ENCODE measurements at places on chromosomes 12 and 14.

DNA sequence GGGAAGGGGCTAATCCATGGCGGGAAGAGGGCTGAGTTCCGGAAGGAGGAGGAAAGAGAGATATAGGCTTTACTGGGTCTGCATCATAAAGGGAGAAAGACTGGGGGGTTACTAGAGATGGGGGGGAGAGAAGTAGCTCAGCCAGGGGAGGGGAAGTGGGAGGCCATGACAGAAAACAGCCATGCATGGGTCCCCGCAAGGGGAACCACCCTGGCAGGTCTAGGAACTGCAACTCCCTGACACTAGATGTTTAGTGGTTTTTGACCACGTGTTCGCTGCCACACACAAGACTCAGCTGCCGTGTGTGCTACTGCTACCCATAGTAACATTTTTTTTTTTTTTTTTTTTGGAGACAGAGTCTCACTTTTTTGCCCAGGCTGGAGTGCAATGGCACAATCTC is 145.0 kb downstream of the RIMBP2 start:
- no peak for DNase-seq

GRCh38 chr14:89757313-89757939 is 197.1 kb downstream of the EFCAB11 start:
- no peak for DNase-seq

DNA sequence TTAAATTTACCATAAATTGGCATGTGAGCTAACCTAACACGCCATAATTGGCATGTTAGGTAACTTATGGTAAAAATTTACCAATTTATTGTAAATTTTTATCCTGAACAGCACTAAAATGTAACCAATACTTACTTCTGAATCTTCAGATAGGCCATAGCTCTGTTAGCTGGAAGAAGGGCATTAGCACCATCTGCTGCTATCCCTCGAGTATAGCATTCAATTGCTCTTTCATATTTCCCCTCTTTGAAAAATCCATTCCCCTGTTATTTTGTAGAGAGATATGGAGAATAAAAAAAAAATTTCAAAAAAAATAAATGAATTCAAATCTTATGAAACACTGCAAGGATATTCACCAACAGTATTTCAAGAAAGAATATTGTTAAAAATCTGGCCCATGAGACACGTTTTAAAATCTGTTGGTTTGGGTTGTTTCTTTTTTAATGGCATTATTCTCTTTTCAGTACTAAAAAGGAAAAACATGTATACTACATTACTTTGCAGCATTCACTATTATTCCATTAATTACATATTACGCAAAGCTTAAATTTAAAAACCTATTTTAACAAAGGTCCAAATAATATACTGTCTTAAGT is 19.1 kb downstream of the RPAP3 start:
- DNase-seq = peak; percentile 66

DNA sequence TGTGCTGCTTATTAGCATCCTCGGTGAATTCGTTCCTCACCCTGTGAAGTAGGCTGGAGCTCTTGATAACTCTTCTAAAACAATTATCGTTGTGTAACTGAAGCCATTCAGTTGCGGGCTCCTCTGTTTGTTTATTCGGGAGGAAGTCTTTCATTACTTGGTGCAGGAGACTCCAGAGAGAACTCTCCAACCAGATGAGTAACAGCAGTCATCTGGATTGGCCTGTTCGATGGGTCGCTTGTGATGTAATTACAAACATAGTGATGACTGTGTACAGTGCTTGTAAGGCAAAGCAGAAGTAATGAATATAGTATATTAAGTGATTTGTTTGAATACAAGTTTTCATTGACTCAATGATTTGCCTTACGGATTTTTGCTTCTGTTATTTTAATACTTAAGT is 10.9 kb downstream of the ATP6V0A2 start:
- no peak for DNase-seq

DNA sequence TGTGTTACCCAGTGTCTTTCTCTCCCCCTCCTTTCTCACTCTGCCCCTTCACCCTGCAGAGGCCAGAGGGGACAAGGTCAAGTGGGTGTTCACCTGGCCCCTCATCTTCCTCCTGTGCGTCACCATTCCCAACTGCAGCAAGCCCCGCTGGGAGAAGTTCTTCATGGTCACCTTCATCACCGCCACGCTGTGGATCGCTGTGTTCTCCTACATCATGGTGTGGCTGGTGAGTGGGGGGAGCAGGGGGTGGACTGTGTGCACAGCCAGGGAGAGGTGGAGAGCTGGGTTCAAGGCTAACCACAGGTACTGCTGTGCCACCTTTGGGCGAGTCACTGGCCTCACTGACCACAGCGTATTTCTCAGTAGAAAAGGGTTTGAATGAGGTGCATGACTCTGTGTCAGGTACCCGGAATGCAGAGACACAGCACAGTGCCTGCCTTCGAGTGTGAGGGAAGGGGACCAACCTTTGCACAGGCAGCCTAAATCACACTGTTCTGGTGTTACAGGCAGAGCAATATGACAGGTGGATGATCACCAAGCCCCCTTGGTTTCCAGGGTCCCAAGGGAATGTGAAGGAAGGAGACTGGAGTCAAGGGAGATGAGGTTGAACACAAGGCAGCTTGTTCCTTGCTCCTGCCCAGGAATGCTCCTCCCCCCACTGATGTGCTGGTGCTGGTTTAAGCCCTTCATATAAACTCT is 30.8 kb upstream of the RIN3 start:
- DNase-seq = no peak

- DNase-seq = no peak
These were observed 261.5 kb downstream of the PCNX1 start for GRCh38 chr14:71168564-71169427.

All from AG10803 (cell line).